ENCODE measurements at places on chromosomes 11 and 22. TPM values are rescaled to one million over a fixed set of nuclear protein-coding genes. Genes with fewer than 3 reads are reported as not detected.

DNA sequence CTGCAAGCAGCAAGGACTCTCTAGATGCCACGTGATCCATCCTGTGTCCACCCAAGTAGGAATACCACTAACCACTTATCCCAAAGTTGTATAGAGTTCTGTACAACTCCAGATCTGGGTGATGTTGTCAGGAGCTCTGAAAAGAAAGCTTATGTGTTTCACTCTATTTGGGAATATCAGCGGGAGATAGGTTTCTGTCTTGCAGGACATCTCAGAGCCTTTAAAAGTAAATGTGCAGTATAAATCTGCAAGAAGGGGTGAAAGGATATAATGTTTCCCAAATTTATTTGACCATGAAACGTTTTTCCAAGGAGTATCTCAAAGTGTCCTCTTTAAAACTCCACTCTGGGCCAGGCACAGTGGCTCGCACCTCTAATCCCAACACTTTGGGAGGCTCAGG is 13.9 kb downstream of the IRAG1 start:
- no peak for DNase-seq

- no peak for DNase-seq
Observed at GRCh38 chr22:47022075-47022473, 259.6 kb downstream of the TBC1D22A start.

Gene CADM1
- 276 TPM for total RNA-seq

GRCh38 chr11:119085437-119085847 is 761 bp downstream of the HMBS start:
- DNase-seq, result no peak

Gene SHISAL1
- 0.22 TPM for total RNA-seq

DNA sequence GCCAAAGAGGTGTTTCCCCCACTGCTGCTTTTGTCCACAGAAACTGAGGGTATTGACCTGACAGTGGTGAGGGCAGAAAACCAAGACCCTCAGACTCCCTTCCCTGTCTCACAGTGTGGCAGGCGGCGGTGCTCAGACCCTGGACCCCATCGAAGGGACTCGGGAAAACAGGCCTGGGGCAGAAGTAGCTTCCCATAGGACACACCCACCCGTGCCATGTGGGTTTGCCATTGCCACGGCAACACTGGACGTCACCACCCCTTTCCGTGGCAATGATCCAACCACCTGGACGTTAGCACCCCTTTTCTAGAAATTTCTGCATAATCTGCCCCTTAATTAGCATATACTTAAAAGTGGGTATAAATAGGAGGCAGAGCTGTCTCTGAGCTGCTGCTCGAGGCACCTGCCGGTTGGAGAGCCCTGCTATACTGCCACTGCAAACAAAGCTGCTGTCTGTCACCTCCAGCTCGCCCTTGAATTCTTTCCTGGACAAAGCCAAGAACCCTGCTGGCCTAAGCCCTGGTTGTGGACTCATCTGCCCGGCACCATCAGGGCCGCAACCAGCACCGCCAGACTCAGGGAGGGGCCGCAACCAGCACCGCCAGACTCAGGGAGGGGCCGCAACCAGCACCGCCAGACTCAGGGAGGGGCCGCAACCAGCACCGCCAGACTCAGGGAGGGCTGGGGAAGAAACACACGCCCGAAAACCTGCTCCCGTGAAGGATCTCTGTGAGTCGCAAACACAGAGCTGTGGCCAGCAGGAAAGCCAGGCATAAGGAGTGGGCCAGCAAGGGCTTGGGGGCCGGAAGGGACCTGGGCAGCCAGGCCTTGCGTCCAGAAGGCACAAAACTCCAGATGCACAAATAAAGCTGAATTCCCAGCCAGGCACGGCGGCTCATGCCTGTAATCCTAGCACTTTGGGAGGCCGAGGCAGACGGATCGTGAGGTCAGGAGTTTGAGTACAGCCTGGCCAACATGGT is 10.4 kb downstream of the MLC1 start:
- DNase-seq, result no peak

- DNase-seq, result no peak
Observed at GRCh38 chr22:19520566-19521305, 3.5 kb downstream of the CLDN5 start.

Gene DAGLA
- total RNA-seq, result 1.8 TPM

- DNase-seq, result no peak
Observed at GRCh38 chr22:35332278-35332677, 32.6 kb downstream of the TOM1 start.

- no peak for DNase-seq
Observed at GRCh38 chr11:22763166-22763565, 66.4 kb downstream of the SVIP start.

DNA sequence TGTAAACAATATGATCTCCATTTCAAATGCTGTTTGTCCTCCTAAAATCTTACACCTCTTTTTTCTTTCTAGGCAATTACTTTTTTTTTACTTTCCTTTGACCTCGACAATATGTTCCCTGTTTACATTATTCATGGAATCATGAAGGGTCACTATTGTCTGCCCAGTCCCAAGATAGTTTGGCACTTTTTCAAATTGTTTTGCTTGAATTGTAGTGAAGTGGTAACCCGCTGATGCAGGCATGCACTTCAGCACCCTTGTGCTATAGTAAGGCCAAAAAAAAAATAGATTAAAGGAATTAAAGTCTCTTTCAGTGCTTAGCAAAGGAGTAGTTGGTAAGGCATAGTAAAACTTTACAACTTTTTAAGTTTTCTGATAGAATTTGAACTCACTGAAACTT is 90.9 kb downstream of the PAX6 start:
- DNase-seq, result peak; percentile 17

GRCh38 chr11:112307616-112308015 is 47.0 kb upstream of the PLET1 start:
- DNase-seq, result no peak

Gene GGTLC2
- total RNA-seq, result not detected

GRCh38 chr11:98180921-98181320 is 839.8 kb upstream of the CNTN5 start:
- DNase-seq, result no peak

Gene TRIM51
- total RNA-seq, result not detected

Gene TYR
- total RNA-seq, result not detected

- no peak for DNase-seq
Observed at GRCh38 chr11:68449951-68450350, 10.6 kb upstream of the PPP6R3 start.

DNA sequence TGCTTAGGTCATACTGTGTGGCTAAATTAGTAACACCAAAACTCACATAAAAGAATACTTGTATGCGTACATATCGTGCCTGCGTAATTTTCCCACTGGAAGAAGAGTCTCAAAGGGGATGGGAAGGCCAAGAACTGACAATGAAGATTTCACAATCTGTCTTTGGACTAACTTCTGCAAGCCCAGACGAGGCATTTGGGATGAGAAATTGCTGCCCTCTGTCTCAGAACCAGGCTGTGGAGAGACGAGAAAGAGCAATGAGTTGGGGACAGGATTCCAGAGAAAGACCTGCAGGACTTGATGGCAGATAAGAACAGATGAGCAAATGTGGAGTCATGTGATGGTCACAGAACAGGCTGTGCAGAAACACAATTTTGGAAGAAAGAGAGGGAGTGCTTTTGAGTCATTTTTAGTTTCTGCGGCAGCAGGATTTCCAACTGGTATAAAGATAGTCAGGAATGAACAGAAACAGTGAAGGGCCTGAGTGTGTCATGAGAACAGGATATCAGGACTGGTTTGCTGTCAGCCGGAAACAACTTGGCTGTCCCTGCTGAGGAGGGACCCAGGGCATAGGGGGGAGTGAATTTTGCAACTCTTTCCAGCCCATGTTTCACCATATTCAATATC is 82.7 kb upstream of the CTSC start:
- no peak for DNase-seq

GRCh38 chr22:22118987-22119386 is 125.6 kb upstream of the VPREB1 start:
- DNase-seq, result no peak

DNA sequence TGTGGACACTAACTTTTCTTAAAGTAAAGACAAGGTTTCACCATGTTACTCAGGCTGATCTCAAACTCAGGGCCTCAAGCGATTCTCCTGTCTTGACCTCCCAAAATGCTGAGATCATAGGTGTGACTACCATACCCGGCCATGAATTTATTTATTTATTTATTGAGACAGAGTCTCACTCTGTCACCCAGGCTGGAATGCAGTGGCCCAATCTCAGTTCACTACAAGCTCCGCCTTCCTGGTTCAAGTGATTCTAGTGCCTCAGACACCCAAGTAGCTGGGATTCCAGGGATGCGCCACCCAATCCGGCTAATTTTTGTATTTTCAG is 29.7 kb upstream of the PCF11 start:
- no peak for DNase-seq

Gene HPS5
- 26.7 TPM for total RNA-seq

Gene CECR2
- total RNA-seq, result 2.1 TPM

Gene BDNF
- 4.7 TPM for total RNA-seq

Gene CHEK2
- total RNA-seq, result 16.0 TPM

DNA sequence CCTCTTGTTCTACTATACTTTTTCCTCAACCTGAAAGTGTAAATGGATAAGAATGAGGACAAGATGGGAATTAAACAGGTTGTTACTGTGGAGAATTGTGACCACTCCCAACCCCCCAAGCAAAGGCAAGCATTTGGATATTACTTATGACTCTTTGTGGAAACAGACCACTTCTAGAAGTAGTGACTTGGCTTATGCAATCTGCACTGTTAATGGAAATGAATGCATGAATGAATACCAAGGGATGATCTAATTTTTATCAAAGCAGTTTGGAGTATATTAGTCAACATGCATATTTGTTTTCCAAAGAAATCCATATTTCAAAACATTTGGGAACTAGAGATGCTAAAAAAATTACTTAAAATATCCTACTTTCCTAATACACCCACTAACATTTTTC is 35.3 kb downstream of the AMOTL1 start:
- DNase-seq, result no peak

Gene ST14
- 80.4 TPM for total RNA-seq

Gene MPPED2
- 64.3 TPM for total RNA-seq

Gene ENTHD1
- total RNA-seq, result not detected

Gene BTG4
- total RNA-seq, result not detected

- no peak for DNase-seq
Observed at GRCh38 chr11:96219981-96220623, 122.9 kb downstream of the MAML2 start.

Gene SLC22A12
- total RNA-seq, result not detected

DNA sequence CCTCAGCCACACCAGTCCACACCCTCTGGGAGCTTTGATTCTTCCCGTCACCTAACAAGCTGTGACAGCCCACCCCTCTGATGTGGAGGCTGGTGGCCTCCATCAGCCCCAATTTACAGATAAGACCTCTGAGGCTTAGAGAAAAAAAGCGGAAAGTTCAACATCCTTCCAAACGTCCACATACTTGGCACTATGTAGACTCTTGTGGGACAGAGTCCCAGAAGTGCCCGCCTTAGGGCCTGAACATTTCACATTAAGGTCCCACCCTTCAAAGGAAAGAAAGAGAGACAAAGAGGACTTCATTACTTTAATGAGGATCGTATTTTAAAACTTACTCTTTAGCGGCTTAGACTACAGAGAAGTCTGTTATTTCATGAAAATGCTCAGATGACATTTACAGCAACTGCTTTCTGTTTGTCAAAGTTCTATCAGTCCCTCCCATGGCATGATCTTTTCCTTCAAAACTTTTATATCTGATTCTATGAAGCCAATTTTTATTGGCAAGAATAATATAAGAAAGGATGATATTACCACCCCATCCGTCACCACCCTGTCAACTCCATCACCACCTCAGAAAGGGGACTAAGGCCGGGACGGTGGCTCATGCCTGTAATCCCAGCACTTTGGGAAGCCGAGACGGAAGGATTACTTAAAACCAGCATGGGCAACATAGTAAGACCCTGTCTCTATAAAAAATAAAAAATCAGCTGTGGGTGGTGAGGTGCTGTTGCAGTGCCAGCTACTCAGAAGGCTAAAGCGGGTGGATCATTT is 15.7 kb upstream of the SCGB1A1 start:
- DNase-seq, result no peak

Gene CD3E
- 3.1 TPM for total RNA-seq

GRCh38 chr11:41917900-41918299 is 458.4 kb upstream of the LRRC4C start:
- DNase-seq, result no peak

Gene TSG101
- total RNA-seq, result 71.5 TPM

GRCh38 chr22:39925909-39926679 is 25.2 kb downstream of the GRAP2 start:
- no peak for DNase-seq

- no peak for DNase-seq
Observed at GRCh38 chr11:15942126-15942525, 414.2 kb downstream of the SOX6 start.

DNA sequence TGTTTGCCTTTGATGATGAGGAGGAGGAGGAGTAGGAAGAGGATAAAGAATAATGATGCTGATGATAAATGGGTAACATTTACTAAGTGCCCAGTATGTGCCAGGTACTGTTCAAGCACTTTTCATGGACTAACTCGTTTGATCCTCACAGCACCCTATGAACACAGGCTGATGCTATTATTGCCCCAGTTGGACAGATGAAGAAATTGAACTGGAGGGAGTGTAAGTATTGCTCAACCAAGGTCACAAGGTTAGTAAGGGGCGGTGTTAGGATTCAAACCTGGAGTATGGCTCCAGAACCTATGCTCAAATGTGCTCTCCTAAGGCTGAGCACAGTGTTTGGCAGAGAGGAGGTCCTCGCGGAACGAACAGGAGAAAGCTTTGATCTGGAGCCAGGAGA is 78.6 kb downstream of the SYN3 start:
- no peak for DNase-seq

GRCh38 chr11:76601272-76601671 is 69.3 kb downstream of the LRRC32 start:
- DNase-seq, result no peak

DNA sequence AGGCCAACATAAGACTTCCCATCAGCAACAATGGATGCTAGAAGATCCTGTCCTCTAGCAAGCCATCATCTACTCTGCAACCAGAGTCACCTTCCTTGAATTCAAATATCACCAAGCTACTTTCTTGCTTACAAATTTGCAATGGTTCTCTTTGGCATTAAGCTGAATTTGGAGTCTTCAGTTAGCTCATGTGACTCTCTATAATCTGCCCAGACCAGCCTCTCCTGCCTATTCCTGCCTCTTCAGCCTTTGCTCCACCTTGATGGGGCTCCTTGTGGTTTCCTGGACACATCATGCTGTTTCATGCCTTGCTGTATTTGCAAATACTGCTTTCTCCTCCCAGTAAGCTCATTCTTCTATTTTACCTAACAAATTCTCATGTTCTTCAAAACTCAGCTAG is 82.3 kb downstream of the RASSF10 start:
- DNase-seq, result no peak

Gene BLID
- 4.8 TPM for total RNA-seq

Gene SAA2
- total RNA-seq, result not detected

All from thyroid gland (tissue), 4 donors.